Stimulated activated effector memory CD8-positive, alpha-beta T cell treated with anti-CD3 and anti-CD28 coated beads, Interleukin-12 subunit alpha, Interleukin-12 subunit beta, amount 100 ng/mL, for 72 hours (primary cell): ENCODE measurements at places on chromosomes 4 and X.
A peak's percentile ranks its signal among the peaks of the same experiment; 100 is the strongest.

DNA sequence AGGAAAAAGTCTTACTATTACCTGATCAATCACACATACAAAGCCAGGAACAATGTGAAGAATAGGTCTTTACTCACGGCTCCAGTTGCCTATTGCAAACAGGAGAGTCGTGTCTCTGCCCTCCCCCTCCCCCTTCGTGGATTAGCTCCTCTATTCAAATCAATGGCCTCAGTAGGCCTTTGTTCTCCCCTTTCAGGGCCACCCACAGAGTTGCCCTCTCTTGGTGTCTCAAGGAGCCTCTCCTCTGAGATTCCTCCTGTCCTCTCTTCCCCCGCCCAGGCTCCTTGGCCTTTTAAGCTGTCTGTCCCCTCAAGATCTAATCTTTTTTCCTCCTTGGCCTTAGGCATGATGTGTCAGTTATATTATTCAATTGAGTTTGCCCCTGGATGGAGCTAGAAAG lies 107.2 kb upstream of the NALF2 start:
- no peak for DNase-seq

DNA sequence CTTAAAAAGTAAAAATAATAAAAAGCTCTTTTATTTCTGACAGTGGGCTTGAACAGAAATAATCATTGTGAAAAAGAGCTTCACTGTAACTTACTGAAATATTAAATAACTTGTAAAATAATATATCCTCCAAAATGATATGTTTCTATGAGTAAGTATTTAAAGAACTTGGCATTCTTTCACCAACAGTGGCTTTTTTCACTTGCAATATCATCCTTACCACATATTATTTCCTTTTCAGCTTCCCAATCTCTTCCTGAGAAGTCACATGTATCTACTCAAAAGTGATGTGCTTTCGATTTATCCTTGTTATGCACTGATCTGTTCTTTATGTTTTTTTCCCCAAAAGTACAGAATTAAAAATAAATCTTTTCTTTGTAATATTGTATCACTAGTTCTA lies 2.2 kb upstream of the PCDH18 start:
- DNase-seq: no peak

- no peak for DNase-seq
These were observed 68.1 kb upstream of the NAP1L5 start for GRCh38 chr4:88765729-88766128.

DNA sequence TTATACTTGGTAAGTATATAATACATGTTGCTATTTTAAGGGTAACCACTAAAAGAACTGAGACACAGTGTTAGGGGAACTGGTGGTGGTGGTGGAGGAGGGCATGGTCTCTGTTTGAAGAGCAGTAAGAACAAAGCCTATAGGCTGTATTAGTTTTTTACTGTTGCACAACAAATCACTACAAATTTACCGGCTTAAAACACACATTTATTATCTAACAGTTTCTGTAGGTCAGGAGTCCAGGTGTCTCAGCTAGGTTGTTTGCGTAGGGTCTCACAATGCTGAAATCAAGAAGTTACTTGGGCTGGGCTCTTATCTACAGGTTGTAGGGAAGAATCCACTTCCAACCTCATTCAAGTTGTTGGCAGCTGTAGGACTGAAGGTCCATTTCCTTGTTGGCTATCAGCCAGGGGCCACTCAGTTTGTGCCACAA lies 52.6 kb downstream of the CASK start:
- no peak for DNase-seq

GRCh38 chrX:118720058-118720707 lies 7.2 kb upstream of the IL13RA1 start:
- no peak for DNase-seq

GRCh38 chr4:164772076-164772475 lies 18.1 kb downstream of the SMIM31 start:
- no peak for DNase-seq

DNA sequence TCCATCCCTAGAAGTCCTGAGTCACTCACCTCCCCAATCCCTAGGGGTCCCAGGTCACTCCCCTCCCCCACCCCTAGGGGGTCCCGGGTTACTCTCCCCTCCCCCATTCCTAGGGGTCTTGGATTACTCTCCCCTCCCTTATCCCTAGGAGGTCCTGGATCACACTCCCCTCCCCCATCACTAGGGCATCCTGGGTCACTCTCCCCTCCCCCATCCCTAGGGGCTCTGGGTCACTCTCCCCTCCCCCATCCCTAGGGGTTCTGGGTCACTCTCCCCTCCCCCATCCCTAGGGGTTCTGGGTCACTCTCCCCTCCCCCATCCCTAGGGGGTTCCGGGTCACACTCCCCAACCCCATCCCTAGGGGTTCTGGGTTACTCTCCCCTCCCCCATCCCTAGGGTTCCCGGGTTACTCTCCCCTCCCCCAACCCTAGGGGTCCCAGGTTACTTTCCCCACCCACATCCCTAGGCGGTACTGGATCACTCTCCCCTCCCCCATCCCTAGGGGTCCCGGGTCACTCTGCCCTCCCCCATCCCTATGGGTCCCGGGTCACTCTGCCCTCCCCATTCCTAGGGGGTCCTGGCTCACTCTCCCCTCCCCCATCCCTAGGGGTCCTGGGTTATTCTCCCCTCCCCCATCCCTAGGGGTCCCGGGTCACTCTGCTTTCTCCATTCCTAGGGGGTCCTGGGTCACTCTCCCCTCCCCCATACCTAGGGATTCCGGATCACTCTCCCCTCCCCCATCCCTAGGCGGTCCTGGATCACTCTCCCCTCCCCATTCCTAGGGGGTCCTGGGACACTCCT lies 2.1 kb downstream of the ASMTL start:
- DNase-seq: peak; percentile 61

- DNase-seq: no peak
These were observed 19.8 kb upstream of the MANBA start for GRCh38 chr4:102780476-102781144.

GRCh38 chr4:15373363-15373762 lies 54.5 kb upstream of the C1QTNF7 start:
- DNase-seq: no peak

DNA sequence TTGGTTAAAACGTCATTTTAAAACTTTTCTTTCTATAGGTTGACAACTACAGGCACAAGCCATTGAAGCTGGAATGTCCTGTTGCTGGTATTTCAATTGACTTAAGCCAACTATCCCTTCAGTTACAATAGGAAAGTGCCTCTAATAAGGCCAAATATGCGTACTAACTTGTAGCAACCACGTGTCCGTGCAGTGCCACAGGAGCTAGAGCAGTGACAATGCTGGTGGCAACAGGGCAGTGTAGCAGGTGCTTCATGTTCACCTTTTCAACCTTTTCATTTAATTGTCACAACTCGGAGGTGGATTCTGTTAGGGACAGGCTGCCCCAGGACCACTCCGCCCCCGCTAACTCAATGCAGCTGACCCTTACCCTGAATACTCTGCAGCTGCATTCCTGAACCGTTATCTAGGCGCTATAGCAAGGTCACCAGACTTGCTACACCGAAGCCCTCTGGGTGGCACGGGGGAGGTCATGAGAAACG lies 37.7 kb downstream of the ERVMER34-1 start:
- no peak for DNase-seq

DNA sequence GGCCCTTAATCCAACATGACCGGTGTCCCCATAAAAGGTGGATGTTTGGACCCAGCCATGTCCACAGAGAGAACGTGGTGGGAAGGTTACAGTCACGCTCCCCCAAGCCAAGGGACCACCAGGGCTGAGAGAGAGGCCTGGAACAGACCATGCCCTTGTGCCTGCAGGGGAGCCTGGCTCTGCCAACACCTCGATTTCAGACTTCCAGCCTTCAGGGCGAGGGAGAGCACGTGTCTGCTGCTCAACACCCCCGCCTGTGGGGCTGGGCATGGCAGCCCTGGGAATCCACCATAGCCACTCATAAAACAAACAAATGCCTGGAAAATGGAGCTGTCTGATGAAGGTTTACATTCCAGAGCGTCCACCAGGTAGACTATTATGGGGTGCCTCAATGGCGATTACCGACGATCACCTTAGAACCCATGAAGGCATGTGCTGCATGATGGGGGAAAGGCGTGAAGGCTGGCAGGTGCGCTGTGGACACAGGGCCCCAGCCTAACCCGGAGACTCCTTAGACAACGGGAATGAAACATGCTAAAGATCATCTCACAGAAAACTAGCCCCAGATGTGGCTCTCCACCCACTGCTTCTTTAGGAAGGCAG lies 42.3 kb upstream of the HMX1 start:
- DNase-seq: peak; percentile 25

GRCh38 chr4:24928708-24929107 lies 15.9 kb upstream of the CCDC149 start:
- DNase-seq: no peak

- no peak for DNase-seq
These were observed 552.7 kb downstream of the ZNF674 start for GRCh38 chrX:45992402-45993123.

- no peak for DNase-seq
These were observed 155.5 kb downstream of the PDGFRA start for GRCh38 chr4:54384563-54384962.

- no peak for DNase-seq
These were observed 57.3 kb upstream of the FGF16 start for GRCh38 chrX:77389891-77390290.

DNA sequence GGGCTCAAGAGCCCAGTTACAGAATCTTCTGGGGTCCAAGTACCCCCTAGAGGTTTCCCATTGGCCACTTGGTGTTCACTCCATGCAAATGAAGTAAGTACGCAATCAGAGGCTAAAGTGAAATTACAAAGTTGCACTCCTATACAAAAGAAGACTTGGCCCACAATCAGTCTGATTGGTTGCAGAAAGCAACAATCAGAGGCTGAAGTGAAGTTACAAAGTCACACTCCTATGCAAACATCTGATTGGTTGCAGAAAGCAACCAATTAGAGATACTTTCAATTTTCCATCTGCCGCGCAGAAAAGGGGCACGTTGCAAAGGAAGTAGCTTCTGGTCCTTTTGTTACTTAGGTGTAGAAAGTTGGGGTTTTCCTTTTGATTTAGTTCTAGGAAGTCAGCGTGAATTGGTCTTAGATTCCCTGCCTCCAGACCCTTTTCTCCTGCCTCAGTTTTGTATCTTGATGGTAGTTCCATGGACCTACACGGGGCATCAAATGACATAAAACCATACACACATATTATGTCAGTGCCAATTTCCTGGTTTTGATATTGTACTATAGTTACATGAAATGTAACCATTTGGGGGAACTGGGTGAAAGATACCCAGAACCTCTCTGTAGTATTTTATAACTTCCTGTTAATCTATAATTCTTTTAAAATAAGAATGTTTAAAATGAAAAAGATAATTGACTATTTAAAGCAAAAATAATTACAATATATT lies 12.4 kb upstream of the PIN4 start:
- DNase-seq: peak; percentile 4

DNA sequence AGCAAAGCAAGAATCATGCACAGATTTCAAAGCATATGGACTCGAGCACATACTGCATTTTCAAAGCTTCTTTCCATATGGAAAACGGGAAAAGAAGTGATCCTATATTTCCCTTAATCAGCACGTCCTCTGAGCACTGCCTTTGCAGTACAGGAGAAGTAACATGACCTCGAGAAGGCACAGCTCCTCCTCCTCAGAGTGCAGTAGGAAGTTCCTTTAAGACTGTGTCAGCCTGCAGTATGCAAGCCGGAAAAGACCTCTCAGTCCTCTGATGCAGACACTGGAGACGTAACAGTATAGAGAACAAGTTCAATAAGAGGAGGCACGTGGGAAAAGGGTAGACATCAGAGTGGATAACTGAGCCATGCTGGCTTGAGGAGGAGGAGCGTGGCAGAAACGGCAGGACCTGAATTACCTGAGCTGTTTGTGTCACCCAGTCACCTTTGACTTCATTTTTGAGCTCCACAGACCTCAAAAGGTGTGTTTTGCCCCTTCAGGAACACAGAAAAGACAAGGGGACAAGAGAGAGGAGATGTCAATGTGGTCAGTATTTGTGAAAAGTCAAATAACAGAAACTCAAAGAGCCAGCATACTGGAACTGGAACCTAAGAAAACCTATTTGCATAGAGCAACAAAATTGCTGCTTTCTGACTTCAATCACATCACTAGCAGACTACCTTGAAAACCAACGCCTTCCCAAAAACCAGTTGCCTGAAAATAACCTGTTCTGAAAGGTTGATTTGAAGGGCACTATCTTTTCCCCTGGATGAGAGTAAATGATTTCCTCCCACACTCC lies 20.8 kb downstream of the IRF2 start:
- DNase-seq: no peak

DNA sequence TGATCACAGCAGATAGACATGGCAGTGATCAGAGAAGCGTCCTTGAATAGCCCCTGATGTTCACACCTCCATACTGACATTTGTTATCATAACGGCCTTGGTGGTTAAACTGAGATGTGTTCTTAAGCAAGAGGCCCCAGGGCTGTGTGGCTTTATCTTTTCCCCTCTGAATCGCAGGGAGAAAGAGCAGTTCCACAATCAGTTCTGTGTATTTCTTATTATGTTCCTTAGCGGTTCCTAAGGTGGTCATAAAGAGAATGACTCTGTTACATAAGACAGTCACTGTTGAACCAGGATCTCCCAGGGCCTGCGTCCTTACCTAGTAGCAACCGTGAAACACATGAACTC lies 52.8 kb upstream of the CBR4 start:
- no peak for DNase-seq
